MV-4-11 (cell line): ENCODE measurements at places on chromosomes 7 and 10.

- DNase-seq: no peak
Observed at GRCh38 chr7:148729984-148730733, 31.5 kb downstream of the CUL1 start.

GRCh38 chr7:42198974-42199668 is 37.9 kb downstream of the GLI3 start:
- no peak for DNase-seq

DNA sequence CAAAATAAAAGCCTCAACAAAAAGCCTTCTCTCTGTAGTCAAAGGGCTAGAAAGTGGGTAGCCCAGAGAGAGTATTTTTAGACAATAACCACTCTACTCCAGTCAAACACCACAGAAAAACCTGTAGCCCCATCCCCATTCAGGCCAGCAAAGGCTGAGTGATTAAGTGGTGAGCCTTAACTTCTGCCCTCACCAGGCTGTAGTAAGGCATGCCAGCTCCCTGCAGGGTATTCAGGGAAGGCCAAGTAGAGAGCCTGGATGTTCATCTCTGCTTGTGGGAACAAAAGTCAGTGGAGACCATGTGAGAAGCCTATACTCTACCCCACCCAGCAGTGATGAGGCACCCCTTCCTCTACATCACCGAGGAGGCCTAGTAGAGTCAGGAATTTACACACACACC is 51.2 kb downstream of the HIF1AN start:
- DNase-seq: no peak

GRCh38 chr7:91835091-91835825 is 45.2 kb downstream of the MTERF1 start:
- no peak for DNase-seq

DNA sequence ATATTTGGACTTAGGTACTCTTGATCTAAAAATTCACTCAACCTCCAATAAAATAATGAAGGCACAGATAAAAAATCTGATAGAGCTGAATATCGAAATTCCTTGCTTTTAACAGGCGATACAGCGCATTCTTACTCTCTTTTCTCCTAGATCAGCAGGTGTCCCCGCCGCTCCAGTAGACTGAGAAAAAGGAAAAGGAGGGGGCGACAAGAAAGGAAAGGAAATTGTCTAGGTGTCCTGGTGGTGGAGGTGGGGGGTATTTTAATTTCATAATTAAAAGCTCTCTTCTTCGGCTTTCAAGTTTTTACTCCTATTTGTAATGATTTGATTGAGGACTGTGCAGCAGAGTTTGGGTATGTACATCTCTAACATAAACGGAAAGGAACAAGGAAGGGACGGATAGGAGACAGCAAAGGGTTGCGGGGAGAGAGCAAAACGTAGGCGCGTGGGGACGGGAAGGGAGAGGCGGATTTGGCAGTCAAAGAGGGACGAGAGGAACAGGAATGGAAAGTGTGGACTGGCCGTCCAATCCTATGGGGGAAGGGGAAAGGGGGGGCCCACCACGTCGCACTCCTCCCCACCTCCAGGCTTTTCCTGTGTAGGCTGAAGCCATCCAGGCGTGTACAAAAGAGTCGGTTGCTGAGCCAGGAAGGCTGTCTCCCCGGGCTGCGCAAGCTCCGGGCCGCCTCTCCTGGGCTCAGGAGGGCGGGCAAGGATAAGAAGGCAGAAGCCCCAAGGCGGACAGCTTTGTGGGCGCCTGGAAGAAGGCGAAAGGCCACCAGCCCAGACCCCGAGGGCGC is 875 bp upstream of the HECTD2 start:
- DNase-seq: peak; percentile 39

- DNase-seq: no peak
Observed at GRCh38 chr10:24685958-24686540, 37.6 kb downstream of the ARHGAP21 start.

DNA sequence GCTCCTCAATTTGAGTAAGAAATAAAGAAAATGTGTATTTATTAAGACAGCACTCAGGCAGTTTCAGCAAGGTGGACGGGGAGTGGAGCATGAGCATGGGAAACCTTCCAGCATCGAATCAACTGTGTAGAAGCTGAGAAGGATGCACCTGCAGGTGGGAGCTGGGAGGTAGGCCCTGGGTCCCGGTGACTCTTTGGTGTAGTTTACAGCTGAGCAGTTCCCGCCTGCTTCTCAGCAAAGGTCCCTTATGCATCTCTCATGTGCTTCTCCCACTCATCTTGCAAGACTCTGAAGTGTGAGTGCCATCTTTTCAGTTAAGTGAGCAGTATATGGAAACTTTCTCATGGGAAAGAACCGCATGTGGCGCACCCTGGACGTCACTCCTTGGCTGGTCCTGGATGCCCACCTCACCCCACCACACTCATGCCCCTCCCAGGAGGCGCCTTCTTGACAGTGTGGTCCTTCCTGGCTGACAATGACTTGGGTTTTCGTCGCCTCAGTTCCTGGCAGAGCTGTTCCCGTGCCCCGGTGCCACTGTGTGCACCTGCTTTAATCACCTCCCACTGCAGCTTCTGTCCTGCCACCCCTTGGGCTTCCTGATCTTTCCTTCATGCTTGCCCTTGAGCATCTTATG is 19.8 kb upstream of the PURB start:
- DNase-seq: no peak

GRCh38 chr7:17580141-17580540 is 281.7 kb downstream of the AHR start:
- no peak for DNase-seq

- DNase-seq: no peak
Observed at GRCh38 chr10:30967650-30968410, 63.8 kb downstream of the ZNF438 start.

- no peak for DNase-seq
Observed at GRCh38 chr7:30804078-30804661, 33.0 kb downstream of the MINDY4 start.

- no peak for DNase-seq
Observed at GRCh38 chr10:30550967-30551815, 78.4 kb downstream of the LYZL2 start.

DNA sequence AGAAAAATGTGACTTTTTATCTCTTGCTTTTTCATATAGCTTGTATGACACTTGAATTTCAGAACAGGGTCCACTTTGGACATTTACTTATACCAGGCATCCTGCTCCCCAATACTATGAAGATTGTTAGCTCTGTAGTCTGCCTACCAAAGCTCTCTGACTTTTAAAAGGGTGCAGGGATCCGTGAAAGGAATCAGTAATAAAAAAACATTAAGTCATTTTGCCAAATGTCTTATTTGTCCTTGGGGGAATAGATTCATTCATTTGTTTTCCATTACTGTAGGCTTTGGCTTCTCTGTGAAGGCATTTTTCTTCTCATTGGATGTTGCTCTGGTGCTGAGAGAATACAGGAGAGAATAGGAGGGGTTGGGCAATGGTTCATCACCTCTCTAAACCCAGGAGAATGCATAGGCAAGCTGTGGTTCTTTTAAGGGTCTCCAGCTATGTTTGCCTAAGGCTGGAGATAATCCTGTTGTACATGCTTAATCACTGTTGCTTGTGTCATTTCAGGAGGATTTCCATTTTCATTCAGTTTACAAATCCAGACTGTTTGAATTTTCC is 103.5 kb downstream of the SRI start:
- DNase-seq: no peak

DNA sequence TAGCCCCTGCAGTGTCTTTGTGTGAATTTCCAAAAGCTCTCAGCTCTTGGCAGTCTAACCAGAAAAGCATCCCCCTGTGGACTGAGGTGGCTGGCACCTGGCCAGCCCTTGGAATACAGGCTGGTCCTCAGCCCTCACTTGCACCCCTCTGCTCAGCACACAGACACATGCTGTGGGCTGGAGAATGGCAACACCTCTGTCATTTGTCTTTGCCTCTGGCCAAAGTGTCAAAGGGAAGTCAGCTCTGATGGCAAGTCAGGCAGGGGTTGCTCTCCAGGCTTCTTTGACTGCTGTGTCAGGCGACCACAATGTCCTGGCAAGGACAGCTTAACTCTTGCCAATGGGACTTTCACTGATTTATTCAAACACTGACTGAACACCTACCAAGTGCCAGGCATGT is 724.8 kb downstream of the INHBA start:
- no peak for DNase-seq

GRCh38 chr10:17643339-17643754 is 604 bp upstream of the STAM start:
- DNase-seq: no peak

DNA sequence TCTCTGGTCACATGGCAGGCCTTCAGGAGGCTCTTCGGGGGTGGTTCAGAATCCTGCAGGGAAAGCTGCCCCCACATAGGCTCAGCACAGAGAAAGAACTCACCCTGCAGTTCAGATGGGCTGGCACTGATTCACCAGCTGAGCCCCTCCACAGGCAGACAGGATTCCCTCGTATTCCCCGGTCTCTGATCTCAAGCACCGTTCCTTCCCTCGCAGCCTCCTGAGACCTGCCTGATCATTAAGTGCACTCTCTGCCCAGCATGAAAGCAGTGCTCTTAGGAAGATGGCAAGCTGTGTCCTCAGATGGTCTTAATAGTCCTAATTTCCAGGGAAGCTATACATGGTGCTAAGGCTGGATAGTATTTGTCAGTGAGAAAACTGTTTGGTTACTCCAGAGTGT is 78.2 kb upstream of the NPS start:
- no peak for DNase-seq

- DNase-seq: no peak
Observed at GRCh38 chr10:80397014-80397413, 11.3 kb upstream of the PRXL2A start.

GRCh38 chr7:13201628-13202027 is 514.2 kb downstream of the ARL4A start:
- no peak for DNase-seq

DNA sequence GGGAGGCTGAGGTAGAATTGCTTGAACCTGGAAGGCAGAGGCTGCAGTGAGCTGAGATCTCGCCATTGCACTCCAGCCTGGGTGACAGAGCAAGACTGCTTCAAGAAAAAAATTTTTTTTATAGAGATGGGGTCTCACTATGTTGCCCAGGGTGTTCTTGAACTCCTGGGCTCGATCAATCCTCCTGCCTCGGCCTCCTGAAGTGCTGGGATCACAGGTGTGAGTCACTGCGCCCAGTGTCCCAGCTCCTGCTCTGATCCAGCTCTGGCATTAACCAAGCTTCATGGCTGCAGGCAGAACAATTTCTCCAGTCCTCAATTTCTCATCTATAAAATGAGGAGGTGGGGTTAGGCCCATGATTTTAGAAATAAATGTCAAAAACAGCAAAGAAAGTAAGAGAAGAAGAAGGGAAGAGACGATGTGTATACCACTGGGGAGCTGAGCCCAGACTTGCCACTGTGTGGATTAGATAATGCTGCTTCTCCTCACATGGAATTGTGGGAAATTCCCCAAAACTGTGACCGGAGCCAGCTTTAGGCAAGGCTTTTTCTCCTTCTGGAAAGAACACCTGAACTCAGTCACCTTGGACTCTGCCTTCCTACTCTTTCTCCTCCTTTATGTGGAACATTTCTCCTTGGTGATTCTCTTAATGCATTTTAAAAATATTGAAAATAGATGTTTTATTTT is 25.5 kb downstream of the IL15RA start:
- no peak for DNase-seq

DNA sequence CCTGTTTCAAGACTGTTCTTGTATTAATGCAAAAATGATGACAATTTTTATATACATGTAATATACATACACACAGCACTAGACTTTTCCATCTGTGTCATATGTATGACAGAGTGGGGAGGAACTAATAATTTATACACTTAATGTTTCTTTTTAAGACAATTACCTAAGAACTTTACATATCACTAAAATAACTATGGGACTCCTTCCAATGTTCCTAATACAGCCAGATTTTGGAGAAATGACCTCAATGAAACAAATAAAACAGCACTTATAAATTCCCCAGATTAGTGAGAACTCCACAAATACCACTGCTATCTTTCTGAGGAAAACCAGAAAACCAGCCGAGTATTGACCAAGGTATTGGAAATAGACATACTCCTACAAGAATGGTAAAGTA is 199.4 kb downstream of the ELMO1 start:
- no peak for DNase-seq

- no peak for DNase-seq
Observed at GRCh38 chr7:36925207-36925606, 200.9 kb upstream of the AOAH start.

DNA sequence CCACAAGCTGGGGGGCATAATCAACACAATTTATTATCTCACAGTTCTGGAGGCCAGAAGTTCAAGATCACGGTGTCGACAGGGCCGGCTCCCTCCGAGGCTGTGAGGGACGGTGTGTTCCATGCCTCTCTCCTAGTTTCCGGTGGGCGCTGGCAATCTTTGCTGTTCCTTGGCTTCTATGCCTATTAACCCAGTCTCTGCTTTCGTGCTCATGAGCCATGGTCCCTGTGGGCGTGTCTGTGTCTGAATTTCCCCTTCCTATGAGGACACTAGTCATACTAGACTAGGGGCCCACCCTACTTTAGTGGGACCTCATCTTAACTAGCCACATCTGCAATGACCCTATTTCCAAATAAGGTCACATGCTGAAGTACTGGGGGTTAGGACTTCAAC is 29.4 kb downstream of the HIPK2 start:
- DNase-seq: no peak

DNA sequence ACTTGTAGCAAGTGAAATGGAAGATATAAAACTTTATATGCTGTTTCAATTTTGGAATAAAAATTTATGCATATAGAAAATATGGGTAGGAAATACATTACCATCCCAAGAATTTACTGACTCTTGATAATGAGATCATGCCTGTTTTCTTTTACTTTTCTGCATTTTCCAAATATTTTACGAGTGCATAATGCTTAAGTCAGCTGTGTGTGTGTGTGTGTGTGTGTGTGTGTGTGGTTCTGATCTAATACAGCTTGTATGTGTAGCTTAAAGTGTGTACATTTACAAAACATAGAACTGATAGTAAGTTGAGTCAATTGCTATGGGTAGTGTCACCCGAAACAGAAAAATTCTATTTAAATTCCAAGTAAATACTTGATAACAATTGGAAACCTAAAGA is 315.9 kb upstream of the LRRN3 start:
- DNase-seq: no peak

GRCh38 chr7:102045681-102046372 is 228.4 kb downstream of the CUX1 start:
- peak; percentile 32 for DNase-seq

DNA sequence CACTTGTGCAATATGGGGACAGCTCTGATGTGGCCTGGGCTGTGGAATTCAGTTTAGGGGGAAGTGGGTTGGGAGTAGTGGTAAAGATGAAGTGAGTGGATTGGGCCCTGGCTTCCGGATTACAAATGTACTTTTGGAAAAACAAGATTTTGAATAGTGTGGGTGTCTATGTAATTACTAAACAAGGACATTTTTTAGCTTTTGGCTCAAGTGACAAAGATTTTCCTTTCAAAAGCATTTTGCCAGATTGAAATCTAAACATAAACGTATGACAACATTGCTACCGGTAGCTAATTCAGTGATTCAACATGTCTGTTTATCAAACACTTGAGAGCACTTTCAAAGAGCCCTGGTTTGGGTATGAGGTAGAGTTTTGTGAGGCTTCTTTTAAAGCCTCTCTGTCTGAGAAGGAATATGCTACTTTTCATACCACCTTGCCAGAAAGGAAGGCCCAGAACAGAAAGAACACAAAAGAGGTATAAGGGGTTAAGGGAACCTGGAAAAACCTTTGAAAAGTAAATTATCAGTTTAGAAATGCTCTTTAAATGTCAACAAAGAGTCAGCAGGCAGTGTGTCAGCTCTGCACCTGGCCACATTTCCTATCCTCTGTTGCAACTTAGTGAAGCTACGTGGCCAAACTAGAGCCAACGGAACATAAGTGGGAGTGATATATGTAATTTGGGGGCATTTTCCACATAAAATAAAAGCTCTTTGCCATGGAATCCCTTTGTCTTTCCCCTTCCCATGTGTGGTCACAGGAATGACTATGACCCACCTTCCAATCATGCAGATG is 516.1 kb downstream of the NRG3 start:
- DNase-seq: no peak
